ENCODE measurements at places on chromosomes 1 and 21.
A peak's percentile ranks its signal among the peaks of the same experiment; 100 is the strongest.

DNA sequence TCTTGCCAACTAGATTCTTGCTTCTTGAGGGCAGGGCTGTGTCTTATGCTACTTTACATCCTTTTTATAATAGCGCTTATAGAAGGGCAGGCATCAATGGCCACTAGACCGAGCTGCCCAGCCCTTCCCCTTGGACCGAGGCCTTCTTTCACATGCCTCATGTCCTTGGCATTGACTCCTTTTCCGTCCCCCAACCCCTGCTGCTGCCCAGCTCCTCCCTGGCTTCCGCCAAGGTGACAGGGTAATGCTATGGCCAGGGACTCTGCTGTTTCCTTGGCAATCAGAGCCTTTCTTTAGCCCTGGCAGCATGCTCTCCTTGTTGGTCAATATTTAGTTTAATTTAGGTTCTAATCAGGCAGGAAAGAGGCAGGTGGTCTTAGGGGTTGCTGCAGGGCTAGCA lies 48.2 kb downstream of the DDX20 start:
- no peak for DNase-seq

DNA sequence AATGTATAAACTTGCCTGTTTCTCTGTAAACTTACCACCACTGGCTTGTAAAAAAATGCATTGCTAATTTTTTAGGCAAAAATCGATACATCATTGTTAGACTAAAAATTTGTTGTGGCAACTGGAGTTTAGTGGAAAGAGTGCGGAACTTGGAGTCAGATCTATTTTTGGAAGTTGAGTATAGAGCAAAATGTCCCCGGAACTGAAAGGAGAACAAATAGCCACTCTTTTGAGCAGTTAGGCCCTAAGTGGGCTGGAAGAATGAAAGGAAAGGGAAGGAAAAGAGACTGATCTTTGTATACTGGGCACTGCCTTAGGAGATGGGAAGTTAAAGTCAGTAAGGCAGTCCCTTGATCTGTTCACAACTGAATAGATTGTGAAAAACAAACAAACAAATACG lies 30.2 kb downstream of the OPTC start:
- DNase-seq = no peak

DNA sequence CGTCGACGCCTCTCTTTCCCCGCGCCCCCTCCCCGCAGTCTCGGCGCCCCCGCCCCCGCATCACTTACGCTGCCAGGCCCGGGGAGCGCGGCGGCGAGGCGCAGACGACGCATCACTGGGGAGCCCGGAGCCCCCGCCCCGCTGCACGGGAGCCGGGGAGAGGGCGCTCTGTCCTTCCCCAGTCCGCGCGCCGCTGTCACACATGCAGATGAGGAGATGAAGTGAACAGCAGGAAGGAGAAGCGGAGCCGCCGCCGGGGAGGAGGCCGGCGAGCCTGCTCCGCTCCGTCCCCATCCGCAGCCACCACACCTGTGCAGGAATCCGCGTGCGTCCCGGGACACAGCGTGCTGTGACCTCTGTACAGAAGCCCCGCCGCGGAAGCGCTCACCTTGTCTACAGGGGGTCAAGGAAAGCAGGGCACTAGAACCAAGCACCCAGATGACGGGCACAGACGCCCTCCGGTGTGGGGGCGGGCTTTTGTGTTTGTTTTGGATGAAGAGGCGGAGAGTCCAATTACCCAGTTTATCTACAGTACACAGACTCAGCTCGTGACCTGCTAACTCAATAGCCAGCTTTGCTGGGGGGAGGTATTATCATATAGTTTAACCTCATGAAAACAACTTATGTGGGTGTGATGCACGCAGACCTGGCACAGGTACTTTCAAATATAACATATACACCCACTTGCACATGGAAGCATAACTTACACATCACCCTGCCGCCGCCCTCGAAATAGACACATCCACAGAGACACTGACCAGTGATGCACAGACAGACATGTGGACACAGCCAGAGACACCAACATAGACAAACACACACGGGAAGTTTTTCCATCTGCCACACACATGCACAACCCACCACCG lies 12.4 kb downstream of the KLHDC8A start:
- DNase-seq = peak; percentile 39

DNA sequence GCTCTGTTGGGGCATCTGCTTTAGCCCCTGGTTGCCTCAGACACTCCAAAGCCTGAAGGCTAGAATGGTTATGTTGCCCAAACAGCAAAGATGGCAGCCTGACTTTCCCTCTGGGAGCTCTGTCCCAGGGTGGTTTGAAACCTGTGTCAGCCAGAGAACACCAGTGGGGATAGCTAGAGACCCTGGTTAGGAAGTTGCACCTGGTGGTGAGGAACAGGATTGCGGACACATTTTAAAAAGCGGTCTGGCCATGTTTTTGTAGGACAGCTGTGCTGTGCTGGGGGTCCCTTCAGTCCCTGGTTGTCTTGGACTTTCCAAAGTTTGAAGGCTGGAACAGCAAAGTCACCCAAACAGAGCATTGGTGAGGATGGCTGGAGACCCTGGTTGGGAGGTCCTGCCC lies 87.8 kb downstream of the DNM3 start:
- DNase-seq = no peak

DNA sequence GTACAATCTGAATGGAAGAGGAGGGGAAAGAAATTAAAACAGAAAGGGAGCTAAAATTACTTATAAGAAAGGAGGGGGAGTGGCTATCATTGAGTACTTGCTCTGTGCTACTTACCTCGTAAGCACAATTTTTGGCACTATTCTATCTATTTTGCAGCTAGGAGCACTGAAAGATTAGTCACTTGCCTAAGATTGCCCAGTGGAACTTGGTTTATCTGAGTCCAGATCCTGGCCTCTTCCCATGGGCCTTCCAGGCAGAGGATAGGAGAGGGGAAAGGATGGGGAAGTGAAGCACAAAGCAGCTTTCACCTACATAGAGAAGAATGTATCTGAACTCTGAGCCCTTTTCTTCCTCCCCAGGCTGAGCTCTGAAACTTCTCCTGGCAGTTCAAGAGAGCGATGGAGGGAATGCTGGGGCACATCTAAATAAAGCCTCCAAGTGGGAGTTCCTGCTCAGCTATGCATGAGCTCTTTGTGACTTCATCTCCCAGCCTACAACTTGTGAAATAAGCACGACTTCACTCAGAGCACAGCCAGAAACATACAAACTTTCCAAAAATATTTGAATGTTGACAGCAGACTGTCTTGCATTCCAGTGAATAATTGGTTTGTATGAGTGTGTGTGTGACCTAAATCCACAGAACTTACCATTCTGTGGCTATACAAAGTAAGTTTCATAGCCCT lies 29.4 kb downstream of the HMGB4 start:
- no peak for DNase-seq

DNA sequence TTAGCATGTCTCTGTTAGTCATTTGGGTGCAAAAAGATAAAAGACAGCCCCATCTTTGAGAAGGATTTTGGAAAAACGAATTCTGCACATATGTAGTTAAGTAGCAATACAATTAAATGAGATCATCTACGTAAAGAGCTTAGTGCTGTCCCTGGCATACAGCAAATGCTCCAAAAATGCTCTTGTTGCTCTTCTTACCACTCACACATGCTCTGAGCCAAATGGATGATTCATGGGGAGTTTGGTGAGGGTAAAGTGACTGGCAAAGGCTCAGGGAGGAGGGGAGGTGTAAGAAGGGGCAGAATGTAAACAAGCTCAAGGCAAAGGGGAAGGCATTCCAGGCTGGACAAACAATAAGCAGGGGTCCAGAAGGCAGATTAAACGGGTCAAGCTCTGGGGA lies 191.9 kb downstream of the AK5 start:
- no peak for DNase-seq

DNA sequence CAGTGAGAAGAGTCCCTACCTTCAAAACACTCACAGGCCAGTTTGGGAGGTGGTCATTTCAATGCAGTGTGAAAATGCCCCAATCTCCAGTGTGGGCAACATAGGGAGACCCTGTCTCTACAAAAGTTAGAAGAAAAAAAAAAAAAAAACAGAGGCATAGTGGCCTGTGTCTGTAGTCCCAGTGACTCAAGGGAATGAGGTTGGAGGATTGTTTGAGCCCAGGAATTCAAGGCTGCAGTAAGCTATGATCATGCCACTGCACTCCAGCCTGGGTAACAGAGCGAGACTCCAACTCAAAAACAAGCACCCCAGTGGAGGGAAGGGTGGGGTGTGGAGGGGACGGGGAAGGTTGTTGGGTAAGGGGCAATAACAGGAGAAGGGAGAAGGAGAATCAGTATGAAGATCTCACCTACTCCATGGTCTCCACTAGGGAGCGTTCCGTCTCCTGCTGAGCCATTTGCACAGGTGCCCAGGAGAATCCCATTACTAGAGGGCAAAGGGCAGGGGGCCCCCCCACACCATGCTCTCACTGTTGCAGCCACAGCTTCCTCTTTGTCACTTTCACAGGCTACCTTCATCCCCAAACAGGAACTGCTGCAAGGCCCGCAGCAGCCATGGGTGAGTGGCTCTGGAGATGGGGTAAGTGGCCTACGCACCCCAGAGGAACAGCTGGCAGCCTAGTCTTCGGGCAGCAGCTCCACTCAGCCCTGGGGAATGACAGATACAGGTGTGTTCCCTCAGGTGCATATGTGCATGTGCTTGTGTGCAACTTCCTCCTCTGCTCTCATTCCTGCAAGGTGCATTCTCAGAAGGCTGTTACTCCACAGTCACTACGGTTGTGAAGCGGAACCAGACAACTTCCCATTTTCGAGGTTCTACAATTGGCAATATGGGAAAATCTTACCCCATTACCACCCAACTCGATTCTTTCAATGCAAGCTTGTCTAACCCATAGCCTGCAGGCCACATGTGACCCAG lies 87.9 kb upstream of the LYST start:
- peak; percentile 25 for DNase-seq

DNA sequence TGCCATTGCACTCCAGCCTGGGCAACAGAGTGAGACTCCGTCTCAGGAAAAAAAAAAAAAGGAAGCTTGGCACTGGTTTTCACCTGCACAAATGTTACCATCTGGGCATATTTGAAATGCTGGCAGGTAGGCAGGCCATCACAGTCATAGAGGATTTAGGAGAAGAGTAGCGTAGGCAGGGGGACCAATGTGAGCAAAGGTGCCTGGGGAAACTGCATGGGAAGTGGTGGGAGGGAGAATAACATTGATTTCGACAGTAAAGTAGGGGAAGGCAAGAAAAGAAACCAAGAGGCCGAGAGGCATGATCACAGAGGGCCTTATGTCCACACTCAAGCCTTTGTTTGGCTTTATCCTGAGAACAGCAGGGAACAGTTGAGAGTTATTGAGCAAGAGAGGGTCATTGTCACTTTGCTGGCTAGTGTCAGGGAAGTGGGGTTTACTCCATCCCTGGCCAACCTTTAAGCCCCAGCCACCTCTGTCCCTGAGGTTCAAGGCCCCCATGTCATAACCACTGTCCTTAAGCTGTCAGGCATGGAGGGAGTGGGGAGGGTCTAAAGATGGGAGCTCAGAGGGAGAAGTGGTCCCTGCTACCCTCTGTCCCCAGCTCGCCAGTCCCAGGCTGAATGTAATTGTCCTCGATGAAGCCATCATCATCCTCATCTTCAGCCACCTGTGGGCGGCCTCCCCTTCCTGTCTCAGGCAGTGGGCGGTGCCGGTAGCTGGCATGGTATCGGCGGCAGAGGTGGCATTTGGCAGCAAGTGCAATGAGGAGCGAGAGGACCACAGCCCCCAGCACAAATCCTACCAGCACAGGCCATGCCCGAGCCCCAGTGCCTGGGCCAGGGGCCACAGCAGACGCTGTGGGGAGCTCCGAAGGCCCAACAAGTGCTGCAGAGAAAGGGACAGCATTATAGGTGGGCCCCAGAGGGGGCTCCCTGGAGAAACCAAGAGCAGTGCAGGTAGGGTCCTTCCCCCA lies 2.9 kb downstream of the C1orf210 start:
- DNase-seq = no peak

DNA sequence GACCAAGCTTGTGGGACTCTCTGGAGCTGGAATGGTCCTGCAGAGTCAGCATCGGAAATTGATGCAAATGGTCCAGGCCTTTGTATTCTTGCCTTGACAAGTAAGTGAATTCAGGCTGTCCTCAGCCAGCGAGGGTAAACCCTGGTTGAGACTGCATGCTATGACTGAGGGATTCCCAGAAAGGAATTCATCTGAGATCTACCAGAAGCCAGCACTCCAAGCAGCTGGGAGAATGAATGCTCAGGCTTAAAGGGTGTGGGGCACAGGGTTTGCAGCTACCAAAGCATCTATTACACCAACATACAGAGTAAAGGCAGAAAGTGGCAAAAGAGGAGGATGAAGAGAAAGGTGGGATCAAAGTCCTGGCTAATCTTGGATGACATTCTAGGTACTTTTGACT lies 257.0 kb upstream of the LYPLAL1 start:
- no peak for DNase-seq

GRCh38 chr21:39316729-39317128 lies 3.3 kb upstream of the BRWD1 start:
- DNase-seq = no peak

DNA sequence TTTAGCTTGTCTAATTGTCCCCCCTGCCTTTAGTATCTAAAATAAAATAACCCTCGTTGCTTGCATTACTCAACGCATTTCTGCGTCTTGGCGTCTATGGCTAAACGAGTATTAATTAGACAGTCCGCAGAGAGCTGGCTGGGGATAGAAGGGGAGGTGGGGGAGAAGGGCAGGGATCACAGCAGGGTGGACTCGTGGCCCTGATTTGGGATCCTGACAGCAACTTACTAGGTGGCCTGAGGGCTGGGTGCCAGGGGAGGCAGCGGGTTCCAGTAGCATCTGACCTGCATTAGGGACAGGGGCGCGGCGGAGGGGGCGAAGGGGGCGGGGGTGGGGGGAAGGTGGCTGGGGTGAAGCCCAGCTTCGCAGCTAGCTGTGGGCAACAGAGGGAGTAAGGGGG lies 1.1 kb upstream of the BACE2 start:
- no peak for DNase-seq
